ENCODE measurements at places on chromosomes 4 and X.

GRCh38 chrX:149877157-149877556 is 3.8 kb upstream of the MAGEA8 start:
- no peak for DNase-seq

DNA sequence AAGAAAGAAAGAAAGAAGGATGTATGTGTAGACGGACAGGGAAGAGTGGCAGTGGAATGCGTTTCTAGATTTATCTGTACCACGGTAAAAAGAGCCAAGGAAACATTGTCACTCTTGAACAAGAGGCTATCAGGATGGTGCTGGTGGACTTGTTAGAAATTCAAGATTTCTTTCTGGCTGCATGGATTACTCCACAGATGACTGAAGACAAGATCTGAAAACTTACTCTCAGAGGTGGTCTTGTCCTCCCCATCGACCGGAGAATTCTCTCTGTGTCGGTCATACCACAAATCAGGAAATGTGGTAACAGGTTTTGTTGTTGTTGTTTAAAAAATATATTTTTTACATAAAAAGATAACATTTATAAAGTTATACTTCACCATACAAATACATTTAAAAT is 11.8 kb downstream of the DSPP start:
- no peak for DNase-seq

- DNase-seq = no peak
These were observed 72.6 kb downstream of the METTL14 start for GRCh38 chr4:118757761-118758251.

GRCh38 chrX:37847733-37848197 is 394 bp upstream of the DYNLT3 start:
- DNase-seq = no peak

- DNase-seq = no peak
These were observed 39.6 kb downstream of the FAM47C start for GRCh38 chrX:37047776-37048175.

All from D341Med (cell line).